ENCODE measurements at places on chromosomes 4 and X.

GRCh38 chr4:19944806-19945205 lies 306.9 kb upstream of the SLIT2 start:
- DNase-seq, result no peak

DNA sequence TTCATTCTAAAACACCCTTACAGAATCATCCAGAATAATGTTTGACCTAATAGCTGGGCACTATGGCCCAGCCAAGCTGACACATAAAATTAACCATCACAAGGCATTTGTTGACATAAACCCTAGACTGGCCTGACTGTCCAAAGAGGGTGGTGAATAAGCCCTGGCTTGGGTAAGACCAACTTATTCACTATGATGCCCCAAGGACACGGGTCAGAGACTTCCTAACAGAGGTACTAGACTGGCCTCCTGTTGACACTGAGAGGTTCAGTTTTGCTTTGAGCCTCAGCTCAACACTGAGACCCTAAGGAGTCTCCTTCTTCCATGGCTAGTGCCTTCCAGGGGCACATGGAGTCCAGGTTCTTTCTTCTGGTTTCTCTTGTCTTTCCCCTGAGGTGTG lies 21.3 kb downstream of the FGF2 start:
- DNase-seq, result no peak

- peak; percentile 15 for DNase-seq
These were observed 35.3 kb upstream of the WAS start for GRCh38 chrX:48648336-48648751.

- DNase-seq, result peak; percentile 49
These were observed 570 bp downstream of the WDR44 start for GRCh38 chrX:118346258-118347094.

GRCh38 chrX:10983526-10983925 lies 127.6 kb upstream of the HCCS start:
- no peak for DNase-seq

DNA sequence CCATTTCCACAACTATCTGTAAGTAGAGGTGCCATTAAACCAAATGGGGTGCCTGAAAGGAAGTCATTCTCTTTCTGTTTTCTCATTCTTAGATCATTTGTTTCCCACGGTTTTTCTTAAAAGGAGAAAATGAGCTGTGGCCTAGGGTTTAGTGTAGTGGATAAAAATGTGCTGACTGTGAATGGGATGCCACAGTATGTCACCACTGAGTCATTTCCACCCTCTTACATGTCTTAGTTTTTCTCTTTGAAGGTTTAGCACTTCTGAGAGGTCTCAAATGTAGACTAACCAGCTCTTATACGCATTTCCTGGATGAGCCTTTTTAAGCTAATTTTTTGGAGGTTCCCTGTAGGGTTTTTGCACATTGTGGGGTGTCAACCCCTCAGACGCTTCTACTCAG lies 244.5 kb upstream of the SPANXN1 start:
- no peak for DNase-seq

GRCh38 chrX:154505734-154506133 lies 10.3 kb downstream of the FAM3A start:
- no peak for DNase-seq

- DNase-seq, result no peak
These were observed 48.5 kb upstream of the STIM2 start for GRCh38 chr4:26812049-26812714.

GRCh38 chr4:52144372-52144771 lies 93.3 kb downstream of the SPATA18 start:
- no peak for DNase-seq

DNA sequence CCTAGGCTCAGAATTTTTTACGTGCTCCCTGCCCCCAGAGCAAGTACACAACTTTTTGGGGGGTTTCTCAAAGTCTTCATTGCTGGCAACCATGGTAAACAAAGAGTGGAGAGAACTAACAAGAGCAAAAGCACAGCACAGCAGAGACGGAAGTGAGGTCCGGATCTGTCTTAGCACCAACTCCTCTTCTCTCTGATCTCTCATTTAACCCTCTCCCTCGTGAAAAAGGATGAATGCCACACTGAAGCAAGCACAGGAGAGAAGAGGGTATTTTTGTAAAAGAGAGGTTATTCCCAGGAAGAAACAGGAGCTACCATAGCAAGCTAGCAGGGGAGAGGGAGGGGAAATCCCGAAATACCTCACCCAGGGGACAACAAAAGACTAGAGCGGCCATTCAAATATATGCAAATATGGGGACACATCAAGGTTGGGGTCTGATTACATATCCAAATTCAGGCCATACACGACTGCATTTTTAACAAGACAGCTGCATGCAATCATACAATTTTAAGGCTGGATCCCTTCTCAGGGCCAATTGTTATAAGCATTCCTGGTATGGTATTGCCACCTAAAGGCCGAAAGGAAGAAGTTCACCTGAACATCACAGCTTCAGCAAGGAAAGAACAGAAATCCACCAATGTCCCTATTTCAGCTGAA lies 46.6 kb downstream of the CD40LG start:
- peak; percentile 12 for DNase-seq

- no peak for DNase-seq
These were observed 53.9 kb upstream of the ZNF157 start for GRCh38 chrX:47316276-47317025.

DNA sequence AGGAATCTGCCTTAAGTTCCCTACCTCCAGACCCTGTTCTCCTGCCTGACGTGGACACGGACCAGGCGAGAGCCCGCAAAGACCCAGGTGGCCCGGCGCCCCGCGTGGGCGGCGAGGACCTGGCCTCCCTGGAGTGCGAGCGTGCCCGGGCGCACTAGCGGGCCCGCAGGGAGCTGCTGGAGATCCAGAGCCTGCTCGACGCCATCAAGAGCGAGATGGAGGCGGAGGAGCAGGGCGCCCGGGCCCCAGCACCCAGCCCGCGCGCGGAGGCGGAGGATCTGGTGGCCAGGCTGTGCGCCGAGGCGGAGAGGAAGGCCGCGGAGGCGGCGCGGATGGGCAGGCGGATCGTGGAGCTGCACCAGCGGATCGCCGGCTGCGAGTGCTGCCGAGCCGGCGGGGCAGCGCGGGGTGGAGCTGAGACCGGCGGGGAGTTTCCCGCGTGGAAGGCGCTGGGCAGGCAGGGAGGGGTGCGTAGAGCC lies 18.2 kb downstream of the MRFAP1 start:
- DNase-seq, result peak; percentile 61

- no peak for DNase-seq
These were observed 155.0 kb downstream of the FBXW7 start for GRCh38 chr4:152380919-152381318.

GRCh38 chr4:138235419-138235952 lies 6.7 kb downstream of the SLC7A11 start:
- no peak for DNase-seq

DNA sequence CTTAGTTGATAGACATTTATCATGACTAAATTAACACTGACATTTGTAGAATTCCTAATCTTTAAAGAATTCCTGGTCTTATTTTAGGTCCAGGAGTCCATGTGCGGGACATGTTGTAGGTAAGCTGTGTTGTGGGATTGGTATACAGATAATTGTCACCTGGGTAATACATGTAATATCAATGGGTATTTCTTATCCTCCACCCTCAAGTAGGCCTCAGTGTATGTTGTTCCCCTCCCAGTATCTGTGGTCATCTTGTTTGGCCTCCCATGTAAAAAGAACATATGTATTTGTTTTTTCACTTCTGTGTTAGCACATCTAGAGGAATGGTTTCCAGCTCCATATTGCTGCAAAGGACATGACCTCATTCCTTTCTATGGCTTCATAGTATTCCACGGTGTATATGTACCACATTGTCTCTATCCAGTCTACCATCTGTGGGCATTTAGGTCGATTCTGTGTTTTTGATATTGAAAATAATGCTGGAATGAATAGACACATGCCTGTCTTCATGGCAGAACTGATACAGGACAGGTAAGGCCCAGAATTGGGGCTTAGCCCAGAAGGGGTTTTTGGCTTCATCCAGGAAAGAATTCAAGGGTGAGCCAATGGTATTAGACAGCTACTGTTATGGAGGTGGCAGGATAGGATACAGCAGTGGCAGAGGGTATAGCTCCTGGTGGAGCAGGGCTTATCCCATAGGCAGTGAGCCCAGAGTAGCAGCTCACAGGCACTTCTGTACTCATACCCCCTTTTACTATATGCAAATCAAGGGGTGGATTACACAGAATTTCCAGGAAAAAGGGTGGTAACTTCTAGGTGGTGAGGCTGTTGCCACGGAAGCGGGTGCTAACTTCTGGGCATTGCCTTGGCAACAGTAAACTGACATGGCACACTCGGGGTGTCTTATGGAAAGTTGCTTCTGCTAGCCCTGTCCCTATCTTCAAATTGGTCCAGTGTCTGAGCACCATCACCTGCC lies 66.1 kb upstream of the WDR1 start:
- no peak for DNase-seq

DNA sequence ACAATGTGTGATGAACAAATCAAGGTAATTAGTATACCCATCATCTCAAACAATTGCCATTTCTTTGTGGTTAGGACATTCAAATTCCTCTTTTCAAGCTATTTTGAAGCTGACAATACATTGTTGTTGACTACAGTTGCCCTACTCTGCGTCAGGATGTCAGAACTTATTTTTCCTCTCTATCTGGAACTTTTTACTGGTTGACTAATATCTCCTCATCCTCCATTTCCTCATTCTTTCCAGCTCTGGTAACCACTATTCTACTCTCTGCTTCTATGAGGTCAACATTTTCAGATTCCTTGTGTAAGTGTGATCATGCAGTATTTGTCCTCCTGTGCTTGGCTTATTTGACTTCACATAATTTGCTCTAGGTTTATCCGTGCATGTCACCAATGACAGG lies 240.5 kb upstream of the HS3ST1 start:
- no peak for DNase-seq

DNA sequence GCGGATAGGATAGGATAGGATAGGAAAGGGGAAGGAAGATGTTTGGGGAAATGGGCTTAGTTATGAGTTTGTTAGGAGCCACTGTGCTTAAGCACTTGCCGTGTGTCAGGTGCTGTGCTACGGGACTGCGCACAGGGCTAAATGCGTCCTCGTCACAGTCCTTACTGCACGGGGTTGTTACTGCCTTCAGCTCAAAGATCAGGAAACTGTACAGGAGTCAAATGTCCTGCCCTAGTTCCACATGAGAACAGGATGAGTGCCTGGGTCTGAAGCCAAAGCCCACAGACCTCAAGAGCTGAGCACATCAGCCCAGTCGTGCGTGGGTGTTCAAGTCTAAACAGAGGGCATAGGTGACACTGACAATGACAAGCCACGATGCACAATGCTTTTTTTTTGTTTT lies 15.0 kb downstream of the ACSL1 start:
- no peak for DNase-seq

Measured in activated CD4-positive, alpha-beta T cell treated with anti-CD3 and anti-CD28 coated beads, Interleukin-2, amount 50 U/mL, for 1 hour (primary cell).